ENCODE measurements at places on chromosomes 4 and X.
A peak's percentile ranks its signal among the peaks of the same experiment; 100 is the strongest.

GRCh38 chrX:68177542-68177941, 255.8 kb downstream of the OPHN1 start:
- DNase-seq, result no peak

DNA sequence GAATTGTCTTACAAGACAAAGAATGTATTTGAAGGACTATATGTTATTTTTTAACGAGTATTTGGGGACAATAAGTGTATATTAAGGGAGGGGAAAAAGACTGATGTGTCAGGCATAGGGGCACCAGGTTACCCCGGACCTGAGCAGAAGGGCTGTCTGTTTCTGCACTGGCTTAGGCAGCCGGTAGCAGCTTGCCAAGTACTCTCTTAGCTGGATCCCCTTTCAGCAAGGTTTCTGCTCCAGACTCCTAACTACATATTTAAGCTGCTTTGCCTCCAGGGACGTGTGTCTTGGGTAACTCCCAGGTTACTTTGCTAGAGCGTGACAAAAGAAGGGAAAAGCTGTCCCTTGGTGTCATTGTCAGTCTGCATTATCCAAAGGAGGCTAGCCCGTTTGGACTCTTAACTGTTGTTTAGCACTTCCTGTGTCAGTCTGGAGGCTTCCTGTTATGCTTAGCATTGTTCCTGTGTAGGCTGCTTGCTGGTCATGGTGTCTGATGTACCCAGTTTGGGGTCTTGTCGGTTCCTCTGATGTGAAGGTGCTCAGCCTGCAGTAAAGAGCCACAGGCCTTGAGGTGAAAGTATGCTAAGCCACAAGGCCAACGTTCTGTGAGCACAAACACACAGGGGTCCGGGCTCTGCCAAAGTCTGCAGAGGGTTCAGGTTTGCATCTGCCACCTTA, 11.6 kb downstream of the CXCR3 start:
- no peak for DNase-seq

DNA sequence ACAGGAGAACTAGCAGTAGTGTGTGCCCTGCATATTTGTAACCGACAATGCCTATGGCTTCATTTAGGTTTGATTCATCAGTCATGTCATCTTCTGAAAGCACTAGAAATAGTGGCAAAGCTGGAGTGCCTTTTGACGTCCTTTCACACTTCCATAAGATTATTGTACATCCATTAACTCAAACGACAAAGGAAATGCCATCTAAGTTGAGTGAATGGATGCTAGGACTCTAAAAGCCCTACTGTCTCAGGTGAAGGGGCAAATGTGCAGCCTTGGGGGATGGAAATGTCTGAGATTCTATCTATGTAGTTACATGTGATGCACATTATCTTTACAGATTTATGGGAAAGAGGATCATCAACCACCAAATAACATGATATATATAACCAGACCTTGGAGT, 1473.6 kb downstream of the STIM2 start:
- DNase-seq, result no peak

GRCh38 chrX:65859299-65859698, 180.6 kb downstream of the VSIG4 start:
- DNase-seq, result no peak

GRCh38 chrX:118807151-118808017, 16.2 kb upstream of the ZCCHC12 start:
- DNase-seq, result no peak

DNA sequence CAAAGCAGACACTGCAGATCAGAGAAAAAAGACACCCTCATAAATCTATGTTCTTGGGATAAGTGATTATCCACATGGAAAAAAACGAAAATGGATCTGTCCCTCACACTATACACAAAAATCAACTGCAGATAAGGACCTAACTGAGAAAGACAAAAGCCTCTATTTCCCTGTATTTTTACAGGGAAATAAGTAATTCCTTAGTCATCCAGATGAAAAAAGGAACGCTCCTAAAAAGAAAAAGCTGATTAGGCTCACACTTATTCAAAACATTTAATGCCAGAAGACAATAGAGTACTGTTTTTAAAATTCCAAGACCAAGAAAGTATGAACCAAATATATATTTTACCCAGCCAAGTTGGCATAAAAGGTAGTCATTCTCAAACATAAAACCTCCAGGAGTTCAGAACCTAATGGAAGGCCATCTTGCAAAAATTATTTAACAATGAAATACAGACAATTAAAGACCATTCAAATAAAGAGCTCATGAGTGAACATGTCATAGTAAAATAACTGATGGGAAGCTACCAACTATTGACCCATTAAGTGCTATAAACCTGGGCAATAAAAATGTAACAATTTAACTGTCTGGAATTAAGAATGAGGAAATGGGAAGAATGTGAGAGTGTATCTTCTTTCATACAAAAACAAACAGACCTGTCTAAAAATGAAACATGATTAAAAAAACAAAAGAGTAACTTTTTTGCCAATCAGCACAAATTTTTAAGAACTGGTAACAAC, 20.4 kb downstream of the PAPSS1 start:
- no peak for DNase-seq

GRCh38 chr4:89835413-89835812, 1.5 kb downstream of the SNCA start:
- no peak for DNase-seq

DNA sequence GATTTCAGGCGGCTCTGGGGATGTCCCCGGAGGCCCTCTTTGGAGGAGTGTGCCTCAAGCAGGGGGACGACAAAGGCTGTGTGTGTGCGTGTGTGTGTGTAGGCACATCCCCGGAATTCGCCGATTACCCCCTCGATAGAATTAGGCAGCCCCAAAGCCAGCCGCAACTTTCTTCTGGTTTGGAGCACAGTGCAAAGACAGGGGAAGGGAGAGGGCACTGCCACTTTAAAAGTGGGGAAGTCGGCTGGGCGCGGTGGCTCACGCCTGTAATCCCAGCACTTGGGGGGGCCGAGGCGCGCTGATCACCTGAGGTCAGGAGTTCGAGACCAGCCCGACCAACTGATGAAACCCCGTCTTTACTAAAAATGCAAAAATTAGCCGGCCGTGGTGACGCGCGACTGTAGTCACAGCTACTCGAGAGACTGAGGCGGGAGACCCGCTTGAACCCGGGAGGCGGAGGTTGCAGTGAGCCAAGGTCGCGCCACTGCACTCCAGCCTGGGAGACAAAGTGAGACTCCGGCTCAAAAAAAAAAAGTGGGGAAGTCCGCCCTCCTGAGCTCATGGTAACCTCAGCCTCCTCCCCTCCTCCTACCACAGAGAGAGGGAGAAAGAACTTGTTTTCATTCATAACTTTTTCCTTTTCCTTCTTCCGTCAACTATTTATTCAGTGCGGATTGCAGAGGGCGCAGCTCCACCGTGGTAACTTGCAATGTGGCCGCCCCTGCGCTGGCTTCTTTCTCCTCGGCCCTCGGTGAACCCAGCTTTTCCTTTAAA, 2.4 kb downstream of the SPRY1 start:
- DNase-seq, result peak; percentile 38

DNA sequence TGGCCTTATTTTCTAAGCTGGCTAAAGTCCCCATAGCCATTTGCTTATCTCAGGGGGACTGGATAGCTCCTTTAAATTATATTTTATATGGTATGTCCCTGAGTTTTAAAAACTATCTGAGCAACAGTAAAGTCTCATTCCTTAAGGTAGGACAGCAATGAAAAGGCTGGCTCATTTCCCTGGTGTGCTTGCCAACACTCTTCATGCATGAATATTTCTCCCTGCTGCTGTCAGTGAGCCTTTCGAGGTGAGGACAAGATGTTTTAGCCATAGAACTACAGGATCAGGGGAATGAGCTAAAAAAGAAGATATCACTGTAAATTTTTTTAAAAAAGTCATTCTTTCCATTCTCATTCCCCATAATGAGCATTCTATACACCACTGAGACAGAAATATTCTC, 427.3 kb upstream of the FAM241A start:
- no peak for DNase-seq

DNA sequence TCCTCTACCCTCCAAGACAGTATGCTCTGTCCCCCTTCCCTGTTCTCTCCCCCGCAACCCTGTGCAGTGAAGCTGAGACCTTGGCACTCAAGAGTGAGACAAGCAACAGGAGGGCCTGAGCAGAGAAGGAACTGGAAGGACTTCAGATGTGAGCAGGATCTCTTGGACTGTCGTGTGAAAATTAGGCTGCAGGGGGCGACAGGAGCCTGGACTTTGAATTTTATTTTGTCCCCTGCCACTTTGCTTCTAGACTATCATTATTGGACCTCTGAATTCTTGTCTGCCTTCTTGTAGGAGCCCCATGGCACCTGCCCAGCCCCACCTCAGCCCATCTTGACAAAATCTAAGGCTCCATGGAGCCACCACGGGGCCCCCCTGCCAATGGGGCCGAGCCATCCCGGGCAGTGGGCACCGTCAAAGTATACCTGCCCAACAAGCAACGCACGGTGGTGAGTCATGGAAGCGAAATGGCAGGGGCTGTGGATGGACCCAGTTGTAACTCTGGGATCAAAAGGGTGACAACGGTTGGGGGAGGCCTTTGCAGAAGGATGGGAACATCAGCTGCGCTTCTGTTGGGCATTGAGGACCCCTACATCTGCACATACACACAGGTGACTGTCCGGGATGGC, 1.7 kb downstream of the ARAF start:
- peak; percentile 10 for DNase-seq

DNA sequence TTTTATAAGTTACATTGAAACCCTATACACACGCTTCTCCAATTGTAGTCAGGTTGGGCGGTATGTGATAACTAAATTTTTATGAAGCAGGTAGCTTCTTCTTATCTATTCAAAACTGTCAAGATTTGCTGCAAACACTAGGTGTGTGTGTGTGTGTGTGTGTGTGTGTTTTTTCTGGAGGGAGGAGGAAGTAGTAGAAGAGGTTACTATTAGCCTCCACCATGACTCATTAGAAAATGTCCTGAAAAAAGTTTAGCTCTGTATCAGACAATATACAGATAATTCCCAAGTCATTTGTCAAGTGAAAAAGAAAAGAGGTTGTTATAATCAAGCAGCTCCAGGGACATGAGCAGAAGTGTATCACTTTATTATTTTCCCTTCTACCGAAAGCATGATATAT, 33.9 kb downstream of the PCDH7 start:
- DNase-seq, result no peak

DNA sequence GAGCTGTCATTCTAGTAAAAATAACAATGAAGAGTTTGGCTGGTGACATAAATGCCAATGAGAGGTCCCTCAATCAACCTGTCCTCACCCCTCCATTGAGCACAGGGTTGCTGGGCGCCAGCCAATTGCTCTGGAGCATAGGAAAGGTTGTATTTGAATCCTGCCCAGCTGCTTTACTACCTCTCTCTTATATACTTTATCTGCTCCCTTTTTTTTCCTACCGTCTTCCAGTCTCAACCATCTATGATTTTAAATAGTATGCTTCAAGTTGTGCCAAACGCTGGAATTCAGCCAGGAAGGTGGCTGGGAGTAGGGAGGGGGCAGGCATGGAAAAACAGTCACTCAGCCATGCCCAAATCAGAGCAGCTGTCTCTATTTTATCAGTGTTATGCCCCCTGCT, 153.8 kb downstream of the NR3C2 start:
- DNase-seq, result no peak

DNA sequence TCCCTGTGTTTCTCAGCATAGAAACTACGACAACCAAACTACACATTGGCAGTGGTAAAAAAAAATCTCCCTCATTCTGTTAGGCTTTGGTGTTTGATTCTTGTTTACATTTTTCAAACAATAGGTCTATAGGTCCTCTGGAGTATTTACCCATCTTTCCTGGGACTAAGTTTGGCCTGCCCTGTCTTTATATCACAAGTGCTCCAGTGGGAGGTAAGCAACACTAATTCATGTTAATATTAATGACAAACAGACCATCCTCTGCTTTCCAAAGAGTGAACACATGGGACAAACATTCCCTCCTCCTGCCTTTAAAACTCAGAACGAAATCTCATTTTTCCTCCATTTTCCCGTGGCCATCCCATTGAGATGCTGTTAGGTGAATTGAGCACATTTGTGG, 514.1 kb upstream of the INTU start:
- no peak for DNase-seq

- no peak for DNase-seq
Observed at GRCh38 chrX:8433109-8434062, 31.2 kb upstream of the VCX3B start.

GRCh38 chr4:2259541-2260343, 2.2 kb downstream of the MXD4 start:
- no peak for DNase-seq

DNA sequence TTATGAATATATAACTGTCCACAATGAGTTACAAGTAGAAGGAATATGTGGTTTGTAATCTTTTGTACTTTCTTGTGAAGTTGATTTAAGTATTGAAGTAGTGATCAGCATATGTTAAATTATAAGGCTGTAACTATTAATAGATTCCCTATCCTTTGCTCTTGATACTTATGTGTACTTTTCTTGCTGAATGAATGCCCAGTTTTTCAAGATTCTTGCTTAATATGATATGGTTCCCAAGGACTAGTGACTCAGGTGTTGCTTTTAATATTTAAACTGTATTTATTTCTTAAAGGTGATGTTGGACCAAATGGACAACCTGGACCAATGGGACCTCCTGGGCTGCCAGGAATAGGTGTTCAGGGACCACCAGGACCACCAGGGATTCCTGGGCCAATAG, 121.7 kb downstream of the IRS4 start:
- DNase-seq, result no peak

GRCh38 chrX:40414335-40414734, 166.4 kb upstream of the ATP6AP2 start:
- DNase-seq, result no peak

- no peak for DNase-seq
Observed at GRCh38 chr4:164902608-164903007, 25.6 kb downstream of the APELA start.

GRCh38 chrX:130869239-130869638, 33.8 kb downstream of the ENOX2 start:
- DNase-seq, result no peak

DNA sequence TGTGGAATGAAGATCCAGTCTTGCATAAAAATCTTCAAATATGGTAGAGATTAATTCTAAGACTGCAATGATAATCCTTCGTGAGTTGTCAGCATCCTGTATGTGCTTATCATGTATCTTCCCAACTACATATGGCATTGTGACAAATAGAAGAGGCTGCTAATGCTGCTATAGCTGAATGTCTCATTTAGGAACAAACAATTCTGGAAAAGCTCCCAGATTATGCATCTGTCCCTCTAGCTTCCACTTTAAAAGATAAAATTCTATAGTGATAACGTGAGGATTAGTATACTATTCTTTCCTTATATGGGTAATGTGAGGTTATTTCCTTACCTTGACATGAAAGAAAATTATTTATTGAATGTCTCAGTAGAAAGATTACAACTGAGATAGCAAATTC, 930.9 kb downstream of the DMD start:
- DNase-seq, result no peak

GRCh38 chr4:88674565-88674964, 23.1 kb downstream of the NAP1L5 start:
- DNase-seq, result no peak

DNA sequence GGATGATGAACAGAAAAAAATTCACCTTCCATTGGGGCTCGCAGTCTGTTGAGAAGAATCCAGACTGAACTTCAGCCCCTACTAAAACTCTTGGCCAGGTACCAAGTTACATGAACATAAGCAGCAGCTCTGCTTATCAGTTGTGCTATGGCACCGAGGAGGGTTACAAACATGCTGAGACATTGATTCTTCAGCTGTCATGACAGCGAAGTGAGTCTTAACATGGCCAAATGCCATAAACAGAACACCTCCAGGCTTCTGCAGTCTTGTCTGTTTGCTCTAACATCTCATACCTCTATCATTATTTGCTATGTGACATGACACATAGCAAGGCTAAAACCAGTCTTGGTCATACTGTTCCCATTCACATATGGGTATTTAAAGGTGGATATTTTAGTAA, 521.5 kb downstream of the GRID2 start:
- no peak for DNase-seq

GRCh38 chr4:113094802-113095201, 45.3 kb downstream of the ANK2 start:
- no peak for DNase-seq

- no peak for DNase-seq
Observed at GRCh38 chrX:26019386-26019785, 118.8 kb upstream of the MAGEB18 start.

All from stimulated activated CD8-positive, alpha-beta memory T cell treated with anti-CD3 and anti-CD28 coated beads, Interleukin-2, amount 100 ng/mL, for 48 hours (primary cell).